Kidney (tissue), 22 donors: ENCODE measurements at places on chromosomes 16 and 17. TPM values are rescaled to one million over a fixed set of nuclear protein-coding genes. Genes with fewer than 3 reads are reported as not detected.

ABCC12 gene
- total RNA-seq = not detected

PDILT gene
- total RNA-seq = not detected

RNF227 gene
- total RNA-seq = 2.5 TPM

KRTAP4-1 gene
- not detected for total RNA-seq

ZG16 gene
- not detected for total RNA-seq

TNP2 gene
- total RNA-seq = not detected
